ENCODE measurements at places on chromosomes 5 and 9.

DNA sequence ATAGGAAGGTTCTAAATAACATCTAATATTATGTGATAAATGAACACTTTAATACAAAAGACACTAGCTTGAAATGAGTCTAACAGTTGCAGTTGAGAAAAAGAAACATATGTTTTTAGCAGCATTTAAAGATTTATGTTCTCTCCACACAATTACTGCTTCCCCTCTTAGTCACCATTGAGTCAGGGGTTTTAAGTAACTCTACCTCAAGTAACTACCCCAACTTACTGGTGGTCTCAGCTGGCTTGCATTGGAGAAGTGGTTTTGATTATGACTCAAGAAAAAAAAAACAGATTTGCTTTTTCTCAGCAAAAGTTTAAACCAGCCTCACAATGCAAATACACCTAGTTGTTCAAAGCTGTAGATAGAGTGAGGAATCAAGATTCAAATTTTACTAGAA, 1216.5 kb upstream of the CDH9 start:
- DNase-seq, result no peak

- no peak for DNase-seq
These were observed 1699.8 kb downstream of the EFNA5 start for GRCh38 chr5:105970919-105971318.

GRCh38 chr9:70746760-70747159, 332.3 kb upstream of the KLF9 start:
- no peak for DNase-seq

GRCh38 chr9:6788162-6789016, 30.6 kb downstream of the KDM4C start:
- no peak for DNase-seq

GRCh38 chr9:106864373-106865143, 1.6 kb downstream of the ZNF462 start:
- no peak for DNase-seq

- DNase-seq, result no peak
These were observed 19.7 kb upstream of the GCNT4 start for GRCh38 chr5:75072061-75072460.

DNA sequence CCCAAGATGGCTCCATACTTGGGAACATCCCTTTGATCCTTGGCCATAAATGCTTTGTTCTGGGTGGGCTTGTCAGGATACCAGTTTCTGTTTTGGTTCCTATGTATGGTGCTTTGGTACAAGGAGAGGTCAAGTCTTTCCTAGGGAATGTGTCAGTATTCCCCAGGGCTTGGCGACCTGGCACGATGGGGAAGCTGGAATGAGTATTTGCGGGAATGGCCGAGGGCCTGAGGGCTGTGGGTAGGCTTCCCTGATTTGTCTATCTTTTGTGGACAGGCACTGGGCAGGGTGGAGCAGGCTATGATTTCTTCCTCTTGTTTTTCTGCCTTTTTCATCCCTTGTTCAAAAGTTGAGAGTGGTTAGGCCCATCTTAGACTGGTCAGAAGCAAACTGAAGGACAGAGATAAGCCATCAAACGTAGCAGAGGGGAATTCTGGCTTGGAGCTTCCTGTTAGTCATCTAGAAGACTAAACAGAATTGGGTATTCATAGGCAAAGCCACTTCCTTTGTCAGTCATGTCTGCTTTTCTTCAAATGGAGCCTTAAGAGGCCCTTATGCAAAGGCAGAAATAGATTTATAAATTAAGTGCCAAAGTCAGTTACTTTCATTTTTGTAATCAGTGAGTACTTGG, 13.7 kb downstream of the DOCK2 start:
- DNase-seq, result no peak

GRCh38 chr5:138677782-138678181, 75.4 kb upstream of the CTNNA1 start:
- DNase-seq, result no peak

DNA sequence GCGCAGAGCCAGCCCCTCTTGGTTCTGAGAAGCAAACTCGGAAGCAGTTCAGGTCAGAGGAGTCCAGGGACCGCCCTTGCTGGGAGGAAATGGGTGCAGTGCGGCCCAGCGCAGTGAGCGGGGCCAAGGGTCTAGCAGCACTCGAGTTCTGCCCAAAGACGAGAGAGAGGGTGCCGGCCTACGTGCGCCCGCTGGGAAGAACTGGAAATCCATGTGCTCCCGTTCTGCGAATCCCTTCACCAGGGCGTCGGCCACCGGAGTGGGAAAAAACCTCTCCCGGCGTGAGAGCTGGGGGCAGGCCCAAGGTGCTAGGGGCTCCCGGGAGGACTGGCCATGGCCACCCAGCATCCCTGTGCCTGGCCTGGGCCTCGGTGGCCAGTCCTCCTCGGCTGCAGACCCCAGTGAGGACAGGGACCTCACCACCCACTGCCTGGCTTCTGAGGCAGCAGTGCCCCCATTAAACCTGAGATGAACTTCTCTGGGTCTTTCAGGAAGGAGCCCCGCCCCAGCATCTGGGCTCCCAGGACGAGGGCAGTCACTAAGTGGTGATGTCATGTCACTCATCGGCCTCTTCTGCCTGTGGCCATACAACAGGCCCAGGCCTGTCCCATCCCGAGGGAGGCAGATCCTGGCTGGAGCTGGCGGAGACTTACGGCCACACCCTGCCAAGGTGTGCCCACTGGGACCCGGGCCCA, 10.6 kb downstream of the TMEM250 start:
- DNase-seq, result no peak

GRCh38 chr5:74641735-74642542, 1.4 kb upstream of the ENC1 start:
- DNase-seq, result no peak

- DNase-seq, result no peak
These were observed 270.2 kb upstream of the RIOK2 start for GRCh38 chr5:97453263-97453662.

DNA sequence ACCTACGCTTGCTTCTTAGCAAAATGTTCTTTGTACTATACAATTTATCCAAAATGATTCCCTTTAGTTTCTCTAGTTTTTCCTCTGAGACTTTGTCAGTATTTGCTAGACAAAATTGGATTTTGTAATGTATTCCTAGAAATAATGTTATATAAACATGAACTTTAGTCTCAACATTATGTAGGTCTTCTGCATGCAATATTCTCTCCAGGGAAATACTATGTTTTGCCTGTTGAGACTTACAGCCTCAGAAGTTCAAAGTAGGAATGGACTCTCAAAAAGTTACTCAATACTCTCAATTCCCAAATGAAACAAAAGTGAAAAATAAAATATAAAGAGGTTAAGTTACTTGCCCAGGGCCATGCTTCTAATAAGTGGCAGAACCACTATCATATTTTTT, 24.8 kb upstream of the SMC2 start:
- no peak for DNase-seq

DNA sequence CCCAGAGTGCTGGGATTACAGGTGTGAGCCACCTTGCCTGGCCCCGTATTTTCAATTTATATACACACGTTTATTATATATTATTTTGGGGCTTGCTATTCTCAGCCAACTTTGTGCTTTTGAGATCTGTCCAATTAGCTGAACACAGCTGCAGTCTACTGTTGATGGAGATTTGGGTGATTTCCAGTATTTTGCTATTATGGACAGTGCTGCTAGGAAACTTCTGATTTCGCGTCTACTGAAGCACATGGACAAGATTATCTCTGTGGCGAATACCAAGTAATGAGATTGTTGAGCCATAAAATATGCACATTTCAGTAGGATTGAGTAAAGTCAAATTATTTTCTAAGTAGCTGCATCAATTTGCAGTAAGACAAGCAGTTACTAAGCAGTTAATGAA, 1731.2 kb upstream of the CDH6 start:
- DNase-seq, result no peak

DNA sequence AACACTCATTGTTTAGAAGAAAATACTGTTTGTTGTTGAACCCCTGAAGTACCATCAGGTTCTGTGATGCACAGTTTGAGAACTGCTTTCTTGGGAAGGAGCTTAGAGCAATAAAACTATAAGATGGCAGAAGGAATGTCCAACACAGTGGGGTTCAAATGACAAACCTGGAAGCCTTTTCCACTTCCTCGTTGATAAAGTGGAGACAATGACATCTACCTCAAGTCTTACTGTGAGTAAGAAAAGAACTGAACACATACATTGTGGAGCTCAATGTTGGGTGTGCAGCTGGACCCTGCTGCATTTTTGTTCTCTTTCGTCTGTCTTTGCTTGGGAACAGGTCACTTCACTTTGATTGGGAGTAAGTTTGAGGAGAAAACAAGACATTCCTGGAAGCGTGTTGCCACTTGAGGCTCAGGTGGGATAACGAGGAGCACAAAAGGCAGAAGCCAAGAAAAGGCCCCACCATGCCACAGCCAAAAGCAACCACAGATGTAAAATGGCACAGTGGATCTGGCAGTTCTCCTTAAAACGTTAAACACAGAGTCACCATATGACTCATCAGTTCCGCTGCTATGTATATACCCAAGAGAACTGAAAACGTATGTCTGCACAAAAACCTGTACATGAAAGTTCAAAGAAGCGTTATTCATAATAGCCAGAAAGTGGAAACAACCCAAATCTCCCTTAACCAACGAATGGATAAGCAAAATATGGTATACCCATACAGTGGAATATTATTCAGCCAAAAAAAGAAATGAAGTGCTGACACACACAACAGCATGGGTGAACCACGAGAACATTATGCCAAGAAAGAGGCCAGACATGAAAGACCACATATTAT, 42.9 kb upstream of the SUB1 start:
- no peak for DNase-seq

DNA sequence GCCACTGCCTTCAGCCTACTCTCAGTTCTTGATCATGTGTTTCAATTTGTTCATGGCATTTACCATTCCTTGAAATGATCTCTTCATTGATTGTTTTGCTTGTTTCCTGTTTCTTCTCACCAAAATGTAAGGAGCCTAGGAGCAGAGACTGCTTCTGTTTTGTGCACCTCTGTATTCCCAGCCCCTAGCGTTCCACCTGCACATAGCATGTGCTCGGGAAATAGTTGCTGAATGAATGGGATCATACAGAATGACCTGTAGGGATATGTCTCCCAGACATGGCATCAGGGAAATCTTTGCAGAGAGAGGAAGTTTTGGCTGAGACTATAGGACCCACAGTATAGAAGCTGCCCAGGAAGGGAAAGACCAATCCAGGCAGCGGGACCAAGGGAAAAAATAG, 6.2 kb upstream of the CERCAM start:
- DNase-seq, result no peak

DNA sequence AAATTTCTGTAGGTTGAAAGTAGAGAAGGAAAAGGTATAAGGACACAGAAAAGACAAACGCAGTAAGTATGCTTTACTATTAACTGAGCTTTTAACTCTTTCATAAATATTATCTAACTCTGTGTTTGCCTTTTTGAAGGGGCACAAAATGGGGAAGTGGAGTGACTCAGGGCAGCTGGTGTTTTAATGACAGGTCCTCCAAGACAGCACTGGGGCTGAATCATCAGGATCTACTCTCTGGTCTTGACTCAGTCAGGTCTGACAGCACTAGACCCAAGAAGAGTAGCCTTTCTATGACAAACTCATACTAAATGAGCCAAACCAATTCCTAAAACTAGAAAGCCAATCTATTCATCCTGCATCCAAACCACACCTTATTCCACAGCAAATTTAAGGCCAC, 102.2 kb downstream of the APTX start:
- no peak for DNase-seq

DNA sequence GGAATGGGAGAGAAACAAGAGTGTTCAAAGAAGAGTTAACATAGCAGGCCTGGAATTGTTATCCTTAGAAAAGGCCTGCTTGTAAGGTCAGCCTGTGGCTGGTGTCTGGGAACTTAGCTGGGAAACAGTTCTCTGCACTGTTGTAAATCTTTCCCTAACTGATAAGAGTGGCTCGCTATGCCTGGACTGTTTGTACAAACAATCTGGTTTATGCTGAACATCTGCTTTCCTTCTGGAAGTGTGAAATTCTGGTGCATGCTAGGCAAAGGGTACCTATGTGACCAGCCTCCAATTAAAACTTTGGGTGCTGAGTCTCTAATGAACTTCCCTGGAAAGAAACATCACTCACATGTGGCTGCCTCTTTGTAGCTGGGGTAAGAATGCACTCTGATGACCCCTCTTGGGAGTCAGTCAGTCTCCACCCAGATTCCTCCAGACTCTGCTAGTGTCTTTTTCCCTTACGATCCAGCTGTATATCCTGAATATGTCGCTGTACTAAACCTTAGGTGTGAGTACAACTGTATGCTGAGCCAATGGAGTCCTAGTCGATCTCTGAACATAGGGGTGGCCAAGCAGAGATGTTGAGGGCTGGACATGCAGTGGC, 16.5 kb downstream of the SPARC start:
- no peak for DNase-seq

DNA sequence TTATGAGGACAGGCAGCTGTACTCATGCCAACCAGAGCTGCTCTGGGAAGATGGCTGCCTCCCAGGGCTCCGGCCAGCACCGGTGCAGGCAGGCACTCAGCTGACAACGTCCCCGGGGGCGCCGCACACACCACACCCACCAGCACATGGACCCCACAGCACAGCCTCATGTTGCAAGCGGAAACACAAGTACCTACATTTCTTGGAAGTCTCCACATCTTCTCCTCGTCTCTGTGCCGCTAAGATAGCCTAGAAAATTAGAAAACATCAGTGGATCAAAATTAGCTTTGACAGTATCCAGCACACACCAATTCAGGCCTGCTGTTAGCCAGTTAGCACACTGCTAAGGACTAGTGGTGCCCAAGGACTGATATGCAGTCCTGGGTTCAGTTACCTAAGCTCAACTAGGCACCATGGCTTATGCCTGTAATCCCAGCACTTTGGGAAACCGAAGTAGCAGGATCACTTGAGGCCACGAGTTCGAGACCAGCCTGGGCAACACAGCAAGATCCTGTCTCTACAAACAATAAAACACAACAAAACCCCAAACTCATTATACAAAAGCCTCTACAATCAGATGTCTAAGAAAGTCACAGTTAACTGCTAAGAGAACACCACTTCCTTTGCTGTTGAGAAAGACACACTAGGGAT, 2.4 kb downstream of the EDF1 start:
- DNase-seq, result no peak

- no peak for DNase-seq
These were observed 373.5 kb downstream of the DTWD2 start for GRCh38 chr5:118614731-118615456.

DNA sequence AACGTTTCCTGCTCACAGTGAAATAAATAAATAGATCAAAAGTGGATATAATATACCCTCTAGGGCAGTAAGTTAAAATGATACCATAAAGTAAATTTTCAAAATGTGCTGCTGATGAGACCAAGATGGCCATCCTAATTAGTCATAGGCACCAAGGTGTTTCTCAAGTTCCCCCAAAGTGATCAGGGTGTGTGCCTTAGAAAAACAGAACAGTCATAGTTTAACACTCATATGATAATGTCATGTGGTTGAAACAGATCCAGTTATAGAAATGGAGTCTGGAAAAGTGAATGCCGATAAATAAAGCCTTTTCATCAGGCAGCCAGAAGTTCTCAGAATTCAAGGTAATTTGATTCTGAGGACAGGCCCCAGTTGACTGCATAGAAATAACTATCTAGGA, 161.5 kb upstream of the CDKN2B start:
- no peak for DNase-seq
